ENCODE measurements at places on chromosomes 1 and 21.

GRCh38 chr1:155977690-155978324, 540 bp downstream of the ARHGEF2 start:
- peak; percentile 77 for DNase-seq

DNA sequence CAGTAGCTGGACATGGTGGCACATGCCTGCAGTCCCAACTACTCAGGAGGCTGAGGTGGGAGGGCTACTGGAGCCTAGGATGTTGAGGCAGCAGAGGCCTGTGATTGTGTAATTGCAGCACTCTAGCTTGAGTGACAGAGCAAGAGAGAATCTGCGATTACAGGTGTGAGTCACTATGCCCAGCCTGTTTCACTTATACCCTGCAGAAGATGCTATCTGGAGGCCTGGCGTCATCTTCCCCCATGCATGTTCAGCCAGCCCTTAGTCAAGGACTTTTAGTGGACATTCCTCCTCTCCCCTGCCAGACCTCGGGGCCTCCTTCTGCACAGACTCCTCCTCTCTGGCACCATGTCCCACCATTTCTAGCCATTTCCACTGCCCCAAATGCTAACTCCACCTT, 36.3 kb upstream of the RCC2 start:
- DNase-seq, result no peak

- DNase-seq, result no peak
Measured at GRCh38 chr1:211519602-211520001, 27.6 kb upstream of the RD3 start.

- no peak for DNase-seq
Measured at GRCh38 chr1:150516616-150517015, 1.1 kb downstream of the FALEC start.

GRCh38 chr21:45818904-45819285, 162.7 kb upstream of the COL6A1 start:
- peak; percentile 86 for DNase-seq

- no peak for DNase-seq
Measured at GRCh38 chr1:70318191-70318590, 36.3 kb downstream of the ANKRD13C start.

DNA sequence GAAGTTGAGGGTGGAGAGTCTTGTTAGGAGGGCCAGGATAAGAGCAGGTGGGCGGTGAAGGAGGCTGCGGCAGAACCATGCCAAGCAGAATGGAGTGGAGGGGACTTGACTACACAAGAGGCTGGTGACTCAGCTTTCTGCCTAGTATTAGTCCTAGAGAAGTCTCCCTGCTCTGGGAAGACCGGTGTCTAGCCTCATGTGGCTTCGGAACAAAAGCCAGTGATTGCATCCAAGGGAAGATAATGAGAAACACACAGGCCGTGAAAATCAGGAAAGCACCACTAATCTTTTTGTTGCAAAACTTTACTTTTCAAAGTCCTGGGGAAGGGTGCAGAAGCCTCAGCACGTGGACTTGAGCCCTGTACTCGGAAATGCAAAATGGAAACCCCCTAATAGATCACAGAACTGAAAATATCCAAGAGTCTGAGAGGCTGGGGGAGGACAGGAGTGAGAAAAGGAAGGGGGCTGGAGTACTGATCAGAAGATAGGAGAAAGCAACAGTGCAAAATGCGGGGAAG, 31.4 kb downstream of the DDR2 start:
- DNase-seq, result no peak
